Left renal pelvis (tissue), 4 donors: ENCODE measurements at places on chromosomes 1 and 21.

GRCh38 chr21:34814529-34814951 lies 145.7 kb downstream of the CLIC6 start:
- no peak for DNase-seq

GRCh38 chr1:162385280-162385623 lies 3.7 kb downstream of the C1orf226 start:
- no peak for DNase-seq

DNA sequence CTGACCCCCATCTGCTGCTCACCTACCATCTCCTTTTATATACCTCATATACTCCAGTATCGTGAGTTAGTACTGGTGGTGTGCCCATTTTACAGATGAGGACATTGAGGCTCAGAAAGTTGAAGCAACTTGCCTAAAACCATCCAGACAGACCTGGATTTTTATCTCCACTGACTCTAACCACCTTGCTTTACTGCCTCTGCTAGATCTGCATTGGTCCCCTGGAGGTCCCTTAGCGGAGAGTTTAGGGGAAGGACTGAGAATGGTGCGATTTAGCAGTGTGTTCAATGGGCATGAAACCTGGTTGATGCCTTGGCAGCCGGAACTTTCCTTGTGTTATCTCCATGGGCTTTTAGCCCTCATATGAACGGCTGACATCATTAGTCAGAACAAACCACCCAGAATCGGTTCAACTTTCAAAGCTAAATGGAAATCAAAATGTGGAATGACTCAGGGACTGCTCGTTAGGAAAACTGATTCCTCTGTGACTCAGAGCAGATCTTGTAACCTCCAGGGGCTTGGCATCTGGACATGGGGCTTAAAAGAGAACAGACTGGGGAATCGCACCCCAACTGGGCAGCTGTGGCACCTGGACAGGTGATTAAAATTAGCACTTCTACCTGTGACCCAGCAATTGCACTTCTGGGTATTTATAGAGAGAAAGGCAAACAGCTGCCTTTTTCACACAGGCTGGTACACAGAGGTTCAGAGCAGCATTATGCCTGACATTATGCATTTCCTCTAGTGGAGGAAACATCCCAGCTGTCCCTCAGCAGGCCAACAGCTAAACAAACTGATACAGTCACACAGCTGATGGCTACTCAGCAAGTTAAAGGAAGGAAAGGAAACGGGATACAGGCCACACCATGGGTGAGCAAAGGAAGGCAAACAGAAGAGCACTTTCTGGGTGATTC lies 25.3 kb downstream of the TMEM51 start:
- DNase-seq, result no peak

- no peak for DNase-seq
These were observed 17.6 kb upstream of the MCL1 start for GRCh38 chr1:150596976-150597375.

DNA sequence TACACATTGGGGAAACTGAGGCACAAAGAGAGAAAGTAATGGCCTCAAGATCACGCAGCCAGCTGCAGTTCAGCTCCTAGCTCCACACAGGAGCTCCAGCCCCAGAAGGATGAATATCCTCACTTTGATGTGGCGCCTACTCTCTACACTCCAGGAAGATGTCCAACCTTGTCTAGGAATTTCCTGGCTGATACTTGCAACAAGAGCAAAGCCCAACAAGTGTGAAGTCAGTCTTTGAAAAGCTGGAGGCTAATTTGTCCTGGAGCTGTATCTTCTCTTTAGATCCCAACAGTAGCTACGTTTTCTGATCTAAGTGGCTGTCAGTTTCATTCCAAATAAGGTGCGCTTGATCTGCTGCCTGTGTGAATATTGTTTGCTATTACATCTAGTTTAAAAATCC lies 344.9 kb downstream of the PTPRU start:
- DNase-seq, result no peak

DNA sequence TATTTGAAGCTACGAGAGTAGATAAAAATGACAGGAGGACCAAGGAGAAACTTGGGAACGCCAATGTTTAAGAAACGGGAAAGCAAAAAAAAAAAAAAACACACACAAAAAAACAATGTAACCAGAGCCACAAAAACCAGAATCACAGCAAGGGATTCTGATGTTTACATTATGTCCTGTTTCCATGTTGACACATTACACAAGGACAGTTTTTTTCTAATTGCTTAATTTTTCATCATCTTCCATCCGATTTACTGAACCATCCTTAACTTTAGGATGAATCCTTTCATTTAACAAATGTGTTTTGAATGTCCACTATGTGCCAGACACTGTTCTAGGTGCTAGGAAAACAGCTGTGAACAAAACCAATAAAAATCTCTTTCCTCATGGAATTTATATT lies 1.4 kb upstream of the BCL10 start:
- no peak for DNase-seq

DNA sequence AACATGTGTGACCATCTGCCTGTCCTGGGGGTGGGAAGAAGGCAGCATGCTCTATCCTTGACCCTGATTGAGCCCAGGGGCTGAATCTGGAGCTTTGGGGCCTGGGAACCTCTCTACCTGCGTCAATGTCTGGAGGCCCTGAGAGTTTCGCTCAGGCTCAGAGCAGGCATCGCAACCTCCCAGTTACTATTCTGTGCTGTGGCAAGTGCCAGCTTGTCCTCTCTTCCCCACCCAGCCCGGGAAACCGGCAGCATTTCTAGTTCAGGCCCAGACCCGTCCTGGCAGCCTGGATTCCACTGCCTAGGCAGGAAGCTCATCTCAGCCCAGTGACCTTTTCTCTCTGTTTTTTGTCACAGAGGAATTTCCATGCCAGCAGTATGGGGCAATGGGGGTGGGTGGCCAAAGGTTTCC lies 10.0 kb upstream of the IRF6 start:
- DNase-seq, result no peak

- no peak for DNase-seq
These were observed 61.7 kb downstream of the ELK4 start for GRCh38 chr1:205570173-205570501.

- peak; percentile 75 for DNase-seq
These were observed 163.2 kb downstream of the ZBTB18 start for GRCh38 chr1:244214009-244214967.

GRCh38 chr1:225847610-225848009 lies 34.6 kb downstream of the TMEM63A start:
- no peak for DNase-seq

GRCh38 chr21:33112681-33113080 lies 42.7 kb downstream of the OLIG1 start:
- DNase-seq, result no peak

GRCh38 chr1:180507795-180508724 lies 5.7 kb upstream of the ACBD6 start:
- DNase-seq, result no peak

GRCh38 chr1:39269791-39270342 lies 65.4 kb downstream of the MACF1 start:
- DNase-seq, result no peak
